Sciatic nerve (tissue), 2 donors: ENCODE measurements at places on chromosomes 11 and 22.

DNA sequence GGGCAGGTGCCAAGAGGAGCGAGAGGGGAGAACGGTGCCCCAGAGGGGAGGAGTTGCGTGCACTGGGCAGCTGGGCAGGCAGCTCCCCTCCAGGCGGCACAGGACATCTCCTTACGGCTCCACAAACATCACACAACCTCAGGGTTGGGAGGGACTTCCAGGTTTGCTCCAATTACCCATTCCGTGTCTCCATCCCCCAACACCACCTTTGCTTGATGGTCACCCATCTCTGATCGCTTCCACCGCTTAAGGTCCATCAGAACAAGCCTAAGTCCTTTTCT, 14.5 kb upstream of the TP53AIP1 start:
- DNase-seq = no peak

DNA sequence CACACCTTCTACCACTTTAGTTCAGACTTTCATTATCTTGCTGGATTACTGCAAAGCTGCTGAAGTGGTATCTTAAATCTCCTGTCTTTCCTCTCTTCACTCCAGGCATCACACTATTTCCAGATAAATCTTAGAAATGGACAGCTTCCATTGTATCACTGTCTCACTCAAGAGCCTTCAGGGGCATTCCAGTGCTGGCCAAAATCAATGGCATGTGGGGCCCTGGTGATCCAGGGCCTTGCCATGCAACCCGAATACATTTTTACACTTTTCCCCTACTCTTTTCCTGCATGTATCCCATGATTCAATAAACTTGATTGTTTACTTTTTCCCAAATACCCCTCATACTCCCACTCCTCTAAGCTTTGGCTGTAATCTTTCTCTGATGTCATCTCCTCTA, 39.4 kb upstream of the DEUP1 start:
- no peak for DNase-seq

GRCh38 chr22:42192547-42192946, 61.9 kb upstream of the CYP2D6 start:
- no peak for DNase-seq

DNA sequence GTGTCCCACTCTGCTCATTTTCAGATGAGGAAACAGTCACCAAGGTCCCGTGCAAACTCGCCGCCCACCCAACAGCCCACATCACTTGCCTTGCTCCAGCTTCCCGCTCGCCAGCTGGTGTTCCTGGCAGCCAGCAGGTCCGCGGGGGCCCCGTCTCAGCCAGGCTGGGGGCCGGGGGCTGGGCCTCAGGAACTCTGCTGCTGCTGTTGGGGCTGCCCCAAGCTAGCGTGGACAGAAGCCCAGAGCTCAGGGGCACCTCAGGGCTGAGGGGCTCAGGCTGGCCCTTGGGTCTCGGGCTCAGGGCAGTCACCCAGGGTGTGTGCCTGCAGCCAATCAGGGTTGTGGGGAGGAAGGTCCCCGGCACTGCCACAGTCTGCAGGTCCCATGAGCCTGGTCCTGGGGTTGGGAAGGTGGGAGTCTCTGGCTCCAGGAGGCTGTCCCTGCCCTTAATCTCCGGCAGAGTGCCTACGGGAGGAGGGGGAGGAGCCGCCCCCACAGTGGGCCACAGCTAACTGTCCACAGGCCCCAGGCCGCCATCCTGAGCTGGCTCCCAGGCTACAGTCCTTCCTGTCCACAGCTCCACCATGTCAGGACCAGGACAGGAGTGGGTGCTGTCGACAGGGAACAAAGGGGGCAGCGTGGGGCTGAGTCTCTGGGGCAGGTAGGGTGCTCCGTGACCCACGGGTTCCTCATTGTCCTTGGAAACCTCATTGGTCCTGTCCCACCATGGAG, 65.2 kb downstream of the ARFGAP3 start:
- DNase-seq = peak; percentile 50

DNA sequence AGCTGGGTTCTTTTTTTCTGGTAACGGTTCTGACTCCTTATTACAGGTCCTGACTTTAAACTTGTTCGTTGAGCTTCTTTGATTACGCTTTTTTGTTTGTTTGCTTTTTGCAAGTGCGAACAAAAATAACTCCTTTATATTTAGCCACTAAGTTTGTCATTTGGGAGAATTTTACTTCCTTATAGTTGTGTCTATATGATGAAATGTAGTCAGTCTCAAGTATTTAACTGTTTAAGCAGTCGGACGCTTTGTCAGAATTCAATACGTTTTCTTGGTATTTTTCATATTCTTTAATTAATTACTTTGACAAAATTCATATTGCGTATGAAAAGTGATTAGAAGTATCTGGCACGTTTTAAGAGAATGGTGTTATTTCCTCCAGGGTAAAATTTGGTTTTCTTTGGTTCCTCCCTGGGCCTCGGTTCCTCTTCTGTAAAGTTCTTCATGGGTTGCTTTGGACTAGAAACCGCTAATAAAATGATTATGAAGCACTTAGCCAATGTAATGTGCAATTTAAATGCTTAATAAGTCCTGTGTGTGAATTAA, 1.3 kb downstream of the CBL start:
- DNase-seq = no peak

- DNase-seq = no peak
Observed at GRCh38 chr11:118201966-118202365, 22.8 kb downstream of the JAML start.

- no peak for DNase-seq
Observed at GRCh38 chr11:36011574-36011973, 67.7 kb downstream of the LDLRAD3 start.

DNA sequence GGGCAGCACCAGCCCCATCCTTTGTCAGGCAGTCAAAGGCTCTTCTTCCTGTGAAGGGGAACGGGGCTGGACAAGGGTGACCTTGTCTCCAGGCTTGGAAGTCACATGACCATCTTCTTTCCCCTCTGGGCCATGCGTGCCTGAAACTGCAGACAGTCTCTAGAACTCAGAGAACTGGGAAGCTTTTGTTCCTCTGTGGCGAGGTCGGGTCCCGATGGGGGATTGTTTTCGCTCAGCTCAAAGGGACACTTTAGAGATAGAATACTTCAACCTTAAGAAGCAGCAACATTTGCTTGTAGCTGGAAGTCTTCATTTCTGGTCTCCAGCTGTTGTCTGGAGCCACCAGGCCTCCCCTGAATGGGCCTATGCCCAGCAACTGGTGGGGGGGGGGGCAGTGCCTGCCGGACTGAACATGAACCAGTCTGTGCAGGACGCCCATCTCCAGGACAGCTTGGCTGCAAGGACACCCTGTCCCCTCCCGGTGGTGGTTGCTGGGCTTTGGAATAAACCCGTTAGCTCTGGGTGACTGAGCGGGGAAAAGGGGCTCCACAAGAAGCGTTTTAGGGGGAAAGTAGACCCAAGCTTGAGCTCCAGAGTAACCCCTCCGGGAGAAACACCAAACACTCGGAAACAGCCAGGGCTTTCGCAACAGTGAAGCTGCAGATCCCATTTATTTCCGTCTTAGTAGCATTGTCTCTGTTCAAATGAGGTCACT, 55.7 kb upstream of the EMID1 start:
- peak; percentile 74 for DNase-seq

DNA sequence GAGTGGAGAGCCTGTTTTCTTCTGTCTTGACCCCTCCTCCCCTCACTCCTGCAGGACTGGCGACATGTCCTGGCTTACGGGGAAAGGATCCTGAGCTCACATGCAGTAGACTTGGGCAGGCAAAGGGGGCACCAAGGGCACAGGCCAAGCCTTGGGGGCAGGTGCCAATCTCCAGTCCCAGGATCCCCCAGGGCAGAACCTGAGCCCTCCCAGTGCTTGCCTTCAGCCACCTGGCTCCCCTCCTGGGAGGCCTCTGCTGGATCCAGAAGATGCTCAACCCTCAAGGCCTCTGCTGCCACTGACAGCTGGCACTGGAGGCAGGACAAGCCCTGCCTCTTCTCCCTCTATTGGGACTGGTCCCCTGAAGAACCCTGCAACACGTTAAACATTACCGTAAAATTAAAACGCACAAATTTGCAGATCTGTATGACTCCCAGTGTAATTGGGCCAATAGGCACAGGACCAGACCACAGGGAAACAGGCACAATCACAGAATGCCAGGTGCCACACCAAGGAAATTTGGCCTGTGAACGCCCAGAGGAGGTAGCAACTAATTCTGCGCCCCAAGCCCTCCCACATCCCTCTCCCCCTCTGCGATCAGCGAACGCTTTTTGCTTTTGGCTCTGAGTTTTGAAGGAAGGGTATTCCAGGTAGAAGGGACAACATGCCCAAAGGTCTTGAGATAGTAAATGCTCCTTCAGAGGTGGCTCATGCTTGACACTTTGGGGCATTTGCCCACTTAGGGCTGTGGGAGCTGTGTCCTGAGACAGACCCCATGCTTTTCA, 967 bp upstream of the LZTR1 start:
- no peak for DNase-seq

DNA sequence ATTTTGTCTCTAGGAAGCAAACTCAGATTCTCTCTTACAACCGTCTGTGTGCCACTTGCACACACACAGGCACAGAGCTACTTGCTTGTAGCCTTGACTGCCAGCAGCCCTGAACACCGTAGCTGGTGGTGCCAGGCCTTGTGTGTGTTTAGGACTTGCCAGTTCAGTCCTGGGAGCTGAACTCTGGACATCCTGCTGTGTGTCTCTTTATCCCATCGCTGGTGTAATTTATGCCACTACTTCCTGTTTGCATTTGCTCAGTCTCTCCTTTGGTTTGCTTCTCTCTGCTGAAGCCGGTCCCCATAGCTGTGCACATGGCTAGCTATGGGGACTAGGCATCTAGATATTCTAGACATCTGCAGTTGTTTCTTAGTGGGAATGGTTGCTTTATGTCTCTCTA, 24.0 kb downstream of the MARK2 start:
- no peak for DNase-seq

GRCh38 chr11:61797263-61797944, 4.7 kb downstream of the FEN1 start:
- peak; percentile 89 for DNase-seq

DNA sequence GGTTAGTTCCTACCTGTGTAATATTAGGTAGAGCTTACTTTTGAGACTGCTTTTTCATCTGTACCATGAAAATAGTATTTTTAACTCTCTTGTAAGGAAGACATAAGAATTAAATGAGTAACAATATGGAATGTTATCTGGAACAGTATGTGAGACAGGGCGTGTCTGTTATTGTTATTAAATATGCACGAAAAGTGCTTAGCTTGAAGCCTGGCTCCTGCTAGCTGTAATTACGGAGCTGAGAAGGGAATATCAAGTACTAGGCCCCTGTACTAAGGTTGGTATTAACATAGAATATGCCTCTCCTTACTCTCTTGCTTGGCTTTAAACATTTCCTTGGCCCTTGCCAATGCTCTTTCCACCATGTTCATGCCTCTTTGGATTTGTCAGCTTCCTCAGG, 194.0 kb downstream of the FAM76B start:
- no peak for DNase-seq

GRCh38 chr11:65781962-65782815, 1.4 kb upstream of the AP5B1 start:
- no peak for DNase-seq

DNA sequence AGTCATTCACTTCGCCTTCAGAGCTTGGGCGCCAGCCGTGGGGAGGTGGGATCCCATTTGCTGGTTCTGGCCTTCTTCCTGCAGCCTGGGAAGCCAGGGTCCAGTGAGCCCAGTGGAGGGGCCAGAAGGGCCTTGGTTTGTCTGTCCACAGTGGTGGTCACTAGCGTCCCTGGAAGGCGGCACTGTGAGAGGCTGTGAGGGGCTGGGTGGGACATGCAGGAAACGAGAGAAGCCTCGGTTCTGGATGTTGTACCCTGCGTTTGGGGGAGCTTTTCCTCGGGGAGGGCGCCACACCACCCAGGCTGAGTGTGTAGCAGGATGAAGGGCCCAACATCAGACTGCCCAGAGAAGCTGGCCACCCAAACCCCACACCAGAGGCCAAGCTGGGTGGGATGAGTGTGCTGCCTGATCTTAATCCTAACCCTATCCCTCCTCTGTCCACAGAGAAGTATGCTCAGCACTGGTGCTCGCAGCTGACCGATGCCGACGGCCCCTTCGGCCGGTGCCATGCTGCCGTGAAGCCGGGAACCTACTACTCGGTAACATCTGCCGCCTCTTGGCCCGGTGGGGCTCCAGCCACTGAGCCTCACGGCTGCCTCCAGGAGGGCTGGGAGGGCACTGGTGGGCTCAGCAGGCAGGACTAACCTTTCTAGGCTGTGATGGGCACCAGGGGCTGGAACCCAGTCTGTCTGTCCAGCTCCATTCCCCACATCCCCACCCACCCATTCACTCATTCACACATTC, 14.4 kb downstream of the MUC5AC start:
- DNase-seq = no peak
